ENCODE measurements at places on chromosomes 2 and 18. TPM values are rescaled to one million over a fixed set of nuclear protein-coding genes. Genes with fewer than 3 reads are reported as not detected.

DNA sequence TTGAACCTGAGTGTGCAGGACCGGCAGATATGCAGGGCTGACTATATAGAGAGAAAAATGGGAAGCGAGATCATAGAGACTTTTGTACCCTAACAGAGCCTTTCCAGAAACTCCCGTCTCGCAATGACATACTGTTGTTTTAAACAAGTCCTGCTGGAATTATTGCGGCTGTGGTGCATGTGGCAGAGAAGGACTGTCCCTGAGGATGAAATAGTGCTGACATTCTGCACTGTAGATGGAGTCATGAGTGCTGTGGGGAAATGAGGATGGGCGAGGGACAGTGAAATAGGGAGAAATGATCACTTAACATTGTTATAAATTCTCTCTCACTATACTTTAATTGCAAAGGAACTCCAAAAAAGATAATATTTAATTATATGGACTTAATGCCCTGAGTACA, 50.4 kb upstream of the KLHL14 start:
- H3K4me3 ChIP-seq = no peak overlapping the region
- no peak overlapping the region for H3K27ac ChIP-seq
- no peaks in the 10 kb centered on the region for H3K4me1 ChIP-seq
- DNase-seq = no peak
- no peaks in the 10 kb centered on the region for H3K36me3 ChIP-seq

DNA sequence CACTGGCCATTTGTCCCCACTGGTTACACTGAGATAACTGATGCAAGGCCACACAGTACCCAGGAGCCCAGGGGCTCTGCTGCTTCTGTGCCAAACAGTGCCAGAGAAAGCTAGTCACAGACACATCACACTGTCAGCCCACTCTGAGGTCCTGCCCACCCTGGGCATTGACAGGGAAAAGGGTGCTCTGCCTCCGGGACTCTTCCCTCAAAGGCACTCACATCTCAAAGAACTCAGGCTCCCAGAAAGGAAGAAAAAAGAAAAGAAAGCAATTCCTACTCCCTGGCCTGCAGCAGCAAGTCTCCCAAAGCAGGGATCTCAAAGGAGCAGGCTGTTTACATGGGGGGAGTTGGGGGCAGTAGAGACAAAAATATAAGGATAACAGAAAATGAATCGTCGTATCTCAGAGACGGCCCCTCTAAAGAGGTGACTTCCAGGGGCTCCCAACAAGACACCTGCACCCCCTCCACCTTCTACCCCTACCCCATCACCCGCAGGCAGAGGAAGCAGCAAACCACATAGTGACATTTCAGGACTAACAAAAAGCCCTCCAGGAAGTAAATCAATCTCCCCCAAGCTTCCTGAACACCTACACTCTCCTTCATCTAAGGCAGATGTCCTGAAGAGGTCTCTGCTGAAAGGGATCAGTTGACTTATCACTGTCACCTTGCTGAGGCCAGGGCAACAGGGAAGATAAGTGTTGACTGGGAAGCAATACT, 247.6 kb downstream of the TNS1 start:
- no peak for DNase-seq
- H3K27me3 ChIP-seq = no peaks in the 10 kb centered on the region
- no peak overlapping the region for H3K27ac ChIP-seq
- H3K36me3 ChIP-seq = no peaks in the 10 kb centered on the region
- peaks cover 11% of the 10 kb centered on the region for H3K4me1 ChIP-seq

DNA sequence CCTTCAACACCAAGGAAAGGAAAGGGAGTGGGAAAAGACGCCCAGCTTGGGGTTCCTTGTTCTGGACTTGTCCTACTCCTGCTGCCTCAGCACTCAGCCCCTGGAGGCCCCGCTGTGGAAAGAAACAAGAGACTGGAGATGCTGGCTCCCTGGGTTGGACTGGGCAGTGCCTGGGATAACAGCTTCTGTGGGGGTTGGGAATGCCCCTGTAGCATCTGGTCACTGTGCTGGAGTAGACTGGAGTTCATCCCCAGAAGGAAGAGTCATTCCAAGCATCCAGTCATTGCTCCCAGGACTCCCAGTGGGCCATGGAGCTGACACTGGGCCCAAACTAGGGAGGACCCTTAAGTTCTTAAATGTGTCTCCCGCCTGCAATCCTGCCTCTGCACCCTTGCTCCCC, 129.3 kb upstream of the HAAO start:
- H3K36me3 ChIP-seq = no peaks in the 10 kb centered on the region
- H3K27me3 ChIP-seq = peaks cover 2% of the 10 kb centered on the region
- no peak overlapping the region for H3K4me3 ChIP-seq
- DNase-seq = no peak

GRCh38 chr2:102826904-102827303, 65.1 kb downstream of the TMEM182 start:
- H3K27ac ChIP-seq = no peak overlapping the region
- no peak overlapping the region for H3K4me3 ChIP-seq
- no peaks in the 10 kb centered on the region for H3K36me3 ChIP-seq
- H3K4me1 ChIP-seq = no peaks in the 10 kb centered on the region
- DNase-seq = no peak

- H3K27ac ChIP-seq = no peak overlapping the region
- H3K36me3 ChIP-seq = no peaks in the 10 kb centered on the region
- H3K27me3 ChIP-seq = no peaks in the 10 kb centered on the region
- no peaks in the 10 kb centered on the region for H3K4me1 ChIP-seq
- no peak for DNase-seq
Measured at GRCh38 chr2:21052044-21052443, 8.2 kb upstream of the APOB start.

DNA sequence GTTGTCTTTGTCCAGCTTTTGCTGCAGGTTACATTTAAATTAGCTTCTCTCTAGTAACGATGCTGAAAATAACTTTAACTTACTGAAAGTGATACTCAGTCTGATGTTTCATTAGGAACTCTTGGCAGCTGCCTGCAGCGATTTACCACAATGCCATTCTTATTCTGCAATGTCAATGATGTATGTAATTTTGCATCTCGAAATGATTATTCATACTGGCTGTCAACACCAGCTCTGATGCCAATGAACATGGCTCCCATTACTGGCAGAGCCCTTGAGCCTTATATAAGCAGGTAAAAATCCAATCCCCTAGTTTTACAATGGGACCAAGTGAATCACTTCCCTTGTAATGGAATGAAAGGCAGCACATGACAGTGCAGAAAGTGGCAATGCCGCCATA, 16.3 kb upstream of the MFF start:
- no peak overlapping the region for H3K4me3 ChIP-seq
- H3K36me3 ChIP-seq = peaks cover 3% of the 10 kb centered on the region
- no peak overlapping the region for H3K27ac ChIP-seq
- no peak for DNase-seq

- no peaks in the 10 kb centered on the region for H3K36me3 ChIP-seq
- DNase-seq = no peak
- H3K27ac ChIP-seq = no peak overlapping the region
- H3K4me3 ChIP-seq = no peak overlapping the region
Measured at GRCh38 chr2:65026704-65027464, 29.3 kb upstream of the CEP68 start.

GRCh38 chr2:173252581-173252980, 102.1 kb upstream of the CDCA7 start:
- no peaks in the 10 kb centered on the region for H3K27me3 ChIP-seq
- H3K4me1 ChIP-seq = no peaks in the 10 kb centered on the region
- no peak overlapping the region for H3K4me3 ChIP-seq
- no peak for DNase-seq

DNA sequence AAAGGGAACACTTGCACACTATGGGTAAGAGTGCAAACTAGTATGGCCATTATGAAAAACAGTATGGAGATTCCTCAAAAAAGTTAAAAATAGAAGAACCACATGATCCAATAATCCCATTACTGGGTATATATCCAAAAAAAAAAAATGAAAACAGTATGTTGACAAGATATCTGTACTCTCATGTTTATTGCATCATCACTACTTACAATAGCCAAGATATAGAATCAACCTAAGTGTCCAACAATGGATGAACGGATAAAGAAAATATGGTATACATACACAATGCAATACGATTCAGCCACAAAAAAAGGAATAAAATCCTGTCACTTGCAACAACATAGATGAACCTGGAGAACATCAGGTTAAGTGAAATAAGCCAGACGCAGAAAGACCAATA, 73.3 kb downstream of the LOXHD1 start:
- DNase-seq = no peak
- H3K27me3 ChIP-seq = no peaks in the 10 kb centered on the region
- H3K4me1 ChIP-seq = no peaks in the 10 kb centered on the region

- no peaks in the 10 kb centered on the region for H3K36me3 ChIP-seq
- no peak for DNase-seq
- no peak overlapping the region for H3K4me3 ChIP-seq
Measured at GRCh38 chr2:86584151-86584913, 21.1 kb upstream of the CHMP3 start.

- peak within 1 kb of the TSS; percentile 77 for H3K27ac ChIP-seq
- peak within 1 kb of the TSS; percentile 55 for H3K4me3 ChIP-seq
- H3K36me3 ChIP-seq = no peaks in the 10 kb centered on the region
- H3K4me1 ChIP-seq = peaks cover 23% of the 10 kb centered on the region
- no peaks in the 10 kb centered on the region for H3K27me3 ChIP-seq
Measured at GRCh38 chr18:59697236-59697932, at the start of gene CCBE1. Gene CCBE1, minus strand, starts transcription at chr18:59697423.

GRCh38 chr2:71742953-71743601, 289.7 kb downstream of the DYSF start:
- H3K27ac ChIP-seq = no peak overlapping the region
- H3K4me3 ChIP-seq = no peak overlapping the region
- H3K4me1 ChIP-seq = peaks cover 19% of the 10 kb centered on the region
- no peak for DNase-seq

DNA sequence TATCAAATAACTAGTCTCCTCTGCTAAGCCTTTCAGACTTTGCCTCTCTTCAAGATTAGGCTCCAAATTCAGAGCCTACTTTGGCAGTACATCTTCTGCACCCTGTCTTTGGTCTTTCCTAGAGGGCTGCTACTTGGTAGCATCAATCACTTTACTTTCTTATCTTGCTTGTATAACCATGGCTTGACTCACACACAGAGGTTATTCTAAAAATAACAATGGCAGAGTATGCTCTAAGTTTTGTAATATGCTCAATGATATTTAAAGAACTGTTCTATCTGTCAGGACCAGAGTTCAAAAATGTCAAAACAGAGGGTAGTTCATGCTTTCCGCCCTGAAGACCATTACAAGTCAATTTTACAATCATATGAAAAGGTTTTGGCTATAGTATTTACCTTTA, 27.7 kb downstream of the THOC1 start:
- H3K36me3 ChIP-seq = peaks cover 4% of the 10 kb centered on the region
- H3K4me1 ChIP-seq = no peaks in the 10 kb centered on the region
- DNase-seq = no peak
- H3K27me3 ChIP-seq = no peaks in the 10 kb centered on the region

GRCh38 chr18:53114441-53114840, 774.4 kb downstream of the DCC start:
- no peak for DNase-seq
- H3K27ac ChIP-seq = no peak overlapping the region
- H3K4me1 ChIP-seq = no peaks in the 10 kb centered on the region
- H3K4me3 ChIP-seq = no peak overlapping the region

- no peak overlapping the region for H3K4me3 ChIP-seq
- DNase-seq = no peak
- H3K27ac ChIP-seq = no peak overlapping the region
- no peaks in the 10 kb centered on the region for H3K4me1 ChIP-seq
- H3K36me3 ChIP-seq = no peaks in the 10 kb centered on the region
Measured at GRCh38 chr2:123840574-123840973, 184.5 kb upstream of the CNTNAP5 start.

- no peaks in the 10 kb centered on the region for H3K27me3 ChIP-seq
- H3K27ac ChIP-seq = no peak overlapping the region
- H3K36me3 ChIP-seq = no peaks in the 10 kb centered on the region
- H3K4me3 ChIP-seq = no peak overlapping the region
Measured at GRCh38 chr2:83386549-83386948, 1072.5 kb downstream of the SUCLG1 start.

- H3K4me1 ChIP-seq = no peaks in the 10 kb centered on the region
- no peak for DNase-seq
- H3K27me3 ChIP-seq = no peaks in the 10 kb centered on the region
- H3K36me3 ChIP-seq = no peaks in the 10 kb centered on the region
- H3K27ac ChIP-seq = no peak overlapping the region
- H3K4me3 ChIP-seq = no peak overlapping the region
Measured at GRCh38 chr2:208643145-208643544, 236.6 kb downstream of the PTH2R start.

- H3K36me3 ChIP-seq = no peaks in the 10 kb centered on the region
- no peak overlapping the region for H3K4me3 ChIP-seq
- DNase-seq = no peak
- H3K27ac ChIP-seq = no peak overlapping the region
Measured at GRCh38 chr2:226483745-226484619, 315.6 kb downstream of the IRS1 start.

DNA sequence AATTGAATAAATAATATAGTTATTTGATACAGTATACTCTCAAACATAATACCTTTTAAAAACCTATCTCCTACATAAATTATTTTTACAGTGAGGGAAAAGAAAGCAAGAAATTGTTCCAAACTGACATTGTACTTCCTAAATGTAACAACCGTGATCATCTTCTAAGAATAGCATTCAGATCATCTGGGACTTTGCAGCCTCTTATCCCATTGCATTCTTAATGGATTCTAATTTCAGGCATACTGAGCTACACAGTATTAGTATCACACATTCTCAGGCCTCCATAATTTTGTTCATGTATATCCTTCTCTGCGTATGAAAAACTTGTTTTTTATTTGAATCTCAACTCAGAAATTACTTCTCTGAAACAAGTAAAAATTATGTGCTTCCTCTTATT, 1134.7 kb upstream of the CDH2 start:
- no peaks in the 10 kb centered on the region for H3K4me1 ChIP-seq
- no peaks in the 10 kb centered on the region for H3K36me3 ChIP-seq
- DNase-seq = no peak
- H3K27me3 ChIP-seq = no peaks in the 10 kb centered on the region
- H3K4me3 ChIP-seq = no peak overlapping the region

- no peaks in the 10 kb centered on the region for H3K36me3 ChIP-seq
- no peaks in the 10 kb centered on the region for H3K4me1 ChIP-seq
- H3K27me3 ChIP-seq = no peaks in the 10 kb centered on the region
- H3K4me3 ChIP-seq = no peak overlapping the region
- no peak overlapping the region for H3K27ac ChIP-seq
Measured at GRCh38 chr18:28789502-28789901, 612.6 kb upstream of the CDH2 start.

GRCh38 chr2:212619954-212620353, 81.4 kb upstream of the ERBB4 start:
- H3K27me3 ChIP-seq = no peaks in the 10 kb centered on the region
- no peak overlapping the region for H3K4me3 ChIP-seq
- no peaks in the 10 kb centered on the region for H3K36me3 ChIP-seq
- H3K27ac ChIP-seq = no peak overlapping the region
- H3K4me1 ChIP-seq = no peaks in the 10 kb centered on the region

The SERPINB3 gene
- 0.30 TPM for total RNA-seq

The ELOA2 gene
- not detected for total RNA-seq

The TRABD2A gene
- 2.4 TPM for total RNA-seq

The PXDN gene
- 39.8 TPM for total RNA-seq

The PLEKHH2 gene
- total RNA-seq = 273 TPM

The CYP27A1 gene
- 174 TPM for total RNA-seq

The TXNDC2 gene
- total RNA-seq = not detected

All from upper lobe of left lung (tissue), 6 donors.